Epithelial cell of alveolus of lung (primary cell): ENCODE measurements at places on chromosomes 3 and 15. TPM values are rescaled to one million over a fixed set of nuclear protein-coding genes. Genes with fewer than 3 reads are reported as not detected.

The EPHA3 gene
- total RNA-seq, result 0.40 and 0.78 TPM in 2 replicates

The CILP gene
- total RNA-seq, result under 0.01 and 0.08 TPM in 2 replicates

The LMAN1L gene
- total RNA-seq, result not detected in 2 replicates

The CHRNB4 gene
- not detected in 2 replicates for total RNA-seq

The ABI3BP gene
- total RNA-seq, result 0.65 and 5.0 TPM in 2 replicates

The PCYT1A gene
- 47.3 and 51.1 TPM in 2 replicates for total RNA-seq

The ADPGK gene
- 46.9 and 47.6 TPM in 2 replicates for total RNA-seq

The ZNF502 gene
- total RNA-seq, result 4.5 and 6.5 TPM in 2 replicates

The ACTRT3 gene
- 3.7 and 3.9 TPM in 2 replicates for total RNA-seq

The CD80 gene
- not detected in 2 replicates for total RNA-seq

The ETFA gene
- total RNA-seq, result 64.4 and 72.5 TPM in 2 replicates

The MKRN3 gene
- 0.08 TPM in 1 of 2 replicates, not detected in the other for total RNA-seq

The RLBP1 gene
- total RNA-seq, result not detected in 2 replicates

The WDR73 gene
- 13.7 and 15.7 TPM in 2 replicates for total RNA-seq

The CAMP gene
- total RNA-seq, result not detected in 2 replicates

The ESYT3 gene
- under 0.01 TPM in 1 of 2 replicates, not detected in the other for total RNA-seq

The RAB7A gene
- 62.3 and 101 TPM in 2 replicates for total RNA-seq

The ARL6IP5 gene
- total RNA-seq, result 132 and 179 TPM in 2 replicates

The GOLGA6L7 gene
- total RNA-seq, result not detected in 2 replicates

The SLC22A13 gene
- total RNA-seq, result 0.26 and 1.6 TPM in 2 replicates

The IL17RC gene
- 34.1 and 39.6 TPM in 2 replicates for total RNA-seq

The ALG1L2 gene
- total RNA-seq, result not detected in 2 replicates

The GAP43 gene
- total RNA-seq, result 0.78 TPM in 1 of 2 replicates, not detected in the other

The IL20RB gene
- 1.8 and 1.9 TPM in 2 replicates for total RNA-seq
